T-helper 22 cell (primary cell): ENCODE measurements at places on chromosomes 16 and 17.

- no peak for DNase-seq
These were observed 4.6 kb upstream of the DRC7 start for GRCh38 chr16:57689762-57690558.

DNA sequence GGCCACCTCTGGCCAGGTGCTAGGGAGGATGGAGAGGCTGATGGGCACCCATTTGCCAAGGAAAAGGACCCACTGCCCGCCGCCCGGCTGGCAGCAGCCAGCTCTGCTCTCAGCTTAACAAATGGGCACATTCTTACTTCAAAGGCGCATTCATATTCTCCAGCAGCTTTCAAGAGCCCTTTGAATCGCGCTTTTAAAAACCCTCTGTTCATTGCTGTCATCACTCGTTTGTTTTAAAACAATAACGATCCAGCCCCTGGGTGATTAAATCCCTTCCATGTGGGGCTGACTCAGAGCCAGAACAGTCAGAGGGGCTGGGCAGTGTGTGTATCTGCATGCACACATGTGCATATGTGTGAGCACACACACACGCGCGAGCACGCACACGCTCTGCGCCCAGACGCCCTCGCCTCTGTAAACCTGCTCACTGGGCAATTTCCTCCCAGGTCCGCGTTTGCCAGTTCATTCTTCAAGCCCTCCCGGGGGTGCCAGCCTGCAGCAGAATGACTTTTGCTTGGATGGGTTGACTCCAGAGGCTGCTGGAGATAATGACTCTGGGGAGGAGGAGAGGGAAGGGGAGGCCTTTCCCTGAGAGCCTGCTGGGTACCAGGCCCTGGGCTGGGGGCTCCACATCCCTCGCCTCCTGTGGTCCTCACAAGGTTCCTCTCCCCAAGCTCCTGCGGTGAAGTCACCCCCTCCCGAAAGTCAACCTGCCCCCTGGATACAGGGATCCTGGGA, 133.1 kb downstream of the SDK2 start:
- DNase-seq: no peak

DNA sequence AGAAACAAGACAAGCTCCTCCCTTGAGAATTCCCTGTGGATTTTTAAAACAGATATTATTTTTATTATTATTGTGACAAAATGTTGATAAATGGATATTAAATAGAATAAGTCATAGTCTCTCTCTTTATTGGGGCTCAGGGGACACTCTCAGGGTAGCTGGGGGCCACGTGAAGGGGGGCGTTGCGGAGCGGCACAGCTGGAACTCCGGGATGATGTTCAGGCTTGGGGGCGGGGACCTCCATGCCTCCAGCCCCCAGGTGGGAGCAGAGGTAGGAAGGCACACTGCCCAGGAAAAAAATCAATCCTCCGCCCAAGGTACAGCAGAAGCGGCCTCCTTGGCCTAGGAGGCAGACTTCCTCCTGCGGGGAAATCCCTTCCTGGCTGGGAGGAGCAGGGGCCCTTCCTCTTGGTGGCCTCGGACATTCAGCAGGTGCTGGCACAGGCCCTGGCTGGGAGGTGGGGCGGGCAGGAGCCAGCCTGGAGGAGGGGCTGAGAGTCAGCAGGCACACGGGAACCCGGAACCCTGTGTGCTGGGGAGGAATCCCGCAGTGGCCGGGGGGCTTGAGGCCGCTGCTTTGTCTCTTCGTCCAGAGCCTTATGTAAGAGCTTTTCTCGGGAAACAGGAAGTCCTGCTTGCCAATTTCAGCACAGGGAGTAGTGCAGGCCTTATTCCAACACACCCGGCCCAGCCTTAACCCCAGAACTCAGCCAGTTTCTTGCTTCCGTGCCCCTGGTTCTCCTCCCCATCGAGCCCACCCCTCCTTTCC, 591 bp upstream of the TNFSF13 start:
- no peak for DNase-seq

- no peak for DNase-seq
These were observed 7.7 kb upstream of the ARL5C start for GRCh38 chr17:39173526-39174274.

- no peak for DNase-seq
These were observed 944 bp upstream of the WFIKKN1 start for GRCh38 chr16:629833-630248.

GRCh38 chr16:441447-441846, 16.0 kb downstream of the RAB11FIP3 start:
- no peak for DNase-seq

DNA sequence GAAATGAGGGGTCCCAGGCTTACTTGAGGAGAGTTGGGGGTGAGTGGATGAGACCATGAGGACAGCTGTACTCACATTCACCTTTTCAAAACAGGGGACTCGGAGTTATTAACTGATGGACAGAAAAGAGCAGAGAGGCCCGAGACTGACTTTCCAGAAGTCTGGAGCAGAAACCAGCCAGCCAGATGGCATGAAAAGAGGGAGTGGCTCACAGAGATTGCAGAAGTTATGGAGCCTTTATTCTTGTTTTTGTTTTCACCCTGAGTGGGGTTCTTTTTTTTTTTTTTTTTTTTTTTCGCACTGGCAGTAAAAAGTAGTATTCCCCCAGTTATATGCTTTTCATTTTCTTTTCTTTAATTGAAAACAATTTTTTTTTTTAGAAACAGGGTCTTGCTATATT, 18.9 kb downstream of the TVP23A start:
- no peak for DNase-seq
